ENCODE measurements at places on chromosomes 3 and 15.

DNA sequence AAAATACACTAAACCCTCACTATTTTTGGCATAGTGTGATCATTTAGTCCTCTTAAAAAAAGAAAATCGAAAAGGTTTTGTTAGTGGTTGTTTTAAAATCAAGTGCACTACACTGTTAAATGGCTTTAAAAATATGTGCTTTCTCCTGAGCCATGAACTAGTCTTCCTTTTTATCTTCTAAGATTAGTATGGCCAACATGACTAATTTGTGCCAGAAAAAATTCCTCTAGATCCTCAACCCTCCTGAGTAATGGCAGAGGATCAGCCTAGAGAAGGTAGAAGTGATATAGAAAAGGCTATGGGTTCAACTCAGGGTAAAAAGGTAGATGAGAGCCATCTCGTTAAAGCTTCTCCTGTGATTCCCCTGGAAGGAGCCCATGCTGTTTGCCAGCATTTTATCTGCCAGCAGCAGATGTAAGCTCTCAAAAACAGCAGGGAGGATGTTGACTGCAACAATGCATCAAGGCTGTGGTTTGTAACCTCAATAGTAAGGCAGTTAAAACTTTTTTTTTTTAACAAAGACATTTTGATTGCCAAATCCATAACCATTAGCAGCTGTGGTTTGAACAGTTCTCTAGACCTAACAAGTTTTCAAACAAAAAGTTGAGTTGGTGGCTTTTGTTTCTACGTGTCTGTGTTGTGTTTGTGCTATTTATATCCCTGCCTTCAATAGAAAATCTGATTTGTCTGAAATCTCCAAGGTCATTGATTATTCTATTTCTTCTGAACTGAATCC lies 30.2 kb upstream of the ZNF609 start:
- no peak for DNase-seq

- no peak for DNase-seq
Measured at GRCh38 chr15:71648095-71648494, 162.3 kb upstream of the NR2E3 start.

DNA sequence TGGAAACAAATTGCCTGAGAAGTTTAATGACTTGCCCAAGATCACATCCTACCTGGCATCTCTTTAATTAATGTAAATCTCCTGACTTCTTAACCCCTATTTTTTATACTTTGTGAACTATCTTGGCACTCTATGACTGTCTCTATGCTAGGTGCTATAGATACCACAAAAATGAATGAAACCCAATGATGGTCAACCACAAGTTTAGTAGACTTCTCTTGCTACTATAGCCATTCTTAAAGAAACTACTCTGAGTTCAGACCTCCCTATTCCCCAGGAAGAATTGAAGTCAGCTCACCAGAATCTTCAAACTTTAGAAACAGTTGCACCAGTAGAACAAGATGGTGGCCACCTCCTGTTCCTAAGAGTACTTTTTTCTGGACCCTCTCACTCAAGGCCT lies 191.1 kb downstream of the RSL24D1 start:
- no peak for DNase-seq

- no peak for DNase-seq
Measured at GRCh38 chr15:38065721-38066345, 131.4 kb downstream of the TMCO5A start.

GRCh38 chr3:65627062-65627461 lies 411.7 kb downstream of the MAGI1 start:
- DNase-seq: no peak

- DNase-seq: no peak
Measured at GRCh38 chr3:152927131-152927530, 92.2 kb downstream of the P2RY1 start.
